ENCODE measurements at places on chromosomes 4 and X.

DNA sequence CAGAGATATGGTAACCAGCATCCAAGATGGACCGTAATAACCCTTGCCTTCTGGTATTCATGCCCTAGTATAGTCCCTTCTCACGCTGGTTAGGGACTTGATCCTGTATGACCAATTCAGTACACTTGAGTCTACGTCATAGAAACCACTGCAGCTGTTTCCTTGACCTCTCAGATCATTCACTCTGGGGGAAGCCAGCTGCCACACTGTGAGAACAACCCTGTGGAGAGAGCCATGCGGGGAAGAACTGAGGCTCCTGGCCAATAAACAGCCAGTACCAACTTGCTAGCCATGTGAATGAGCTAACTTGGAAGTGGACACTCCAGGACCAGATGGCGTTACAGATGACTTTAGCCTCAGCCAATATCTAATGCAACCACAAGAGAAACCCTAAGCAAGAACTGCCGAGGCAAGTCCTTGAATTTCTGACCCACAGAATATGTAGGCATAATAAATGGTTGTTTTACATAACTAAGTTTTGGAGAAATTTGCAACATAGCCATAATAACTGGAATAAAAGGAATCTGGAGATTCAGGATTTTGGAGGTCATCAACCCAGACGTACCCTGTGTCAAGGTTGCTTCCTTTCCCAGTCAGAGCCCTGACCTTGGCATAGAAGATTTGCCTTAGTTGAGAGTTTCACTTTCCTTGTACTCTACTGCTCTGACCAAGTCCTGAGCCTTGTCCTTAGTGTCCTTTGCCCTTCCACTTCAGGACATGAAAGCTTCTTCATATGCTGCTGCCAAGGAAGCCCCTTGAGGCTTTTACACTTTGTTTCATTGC lies 87.3 kb upstream of the ZNF81 start:
- peak; percentile 22 for DNase-seq

DNA sequence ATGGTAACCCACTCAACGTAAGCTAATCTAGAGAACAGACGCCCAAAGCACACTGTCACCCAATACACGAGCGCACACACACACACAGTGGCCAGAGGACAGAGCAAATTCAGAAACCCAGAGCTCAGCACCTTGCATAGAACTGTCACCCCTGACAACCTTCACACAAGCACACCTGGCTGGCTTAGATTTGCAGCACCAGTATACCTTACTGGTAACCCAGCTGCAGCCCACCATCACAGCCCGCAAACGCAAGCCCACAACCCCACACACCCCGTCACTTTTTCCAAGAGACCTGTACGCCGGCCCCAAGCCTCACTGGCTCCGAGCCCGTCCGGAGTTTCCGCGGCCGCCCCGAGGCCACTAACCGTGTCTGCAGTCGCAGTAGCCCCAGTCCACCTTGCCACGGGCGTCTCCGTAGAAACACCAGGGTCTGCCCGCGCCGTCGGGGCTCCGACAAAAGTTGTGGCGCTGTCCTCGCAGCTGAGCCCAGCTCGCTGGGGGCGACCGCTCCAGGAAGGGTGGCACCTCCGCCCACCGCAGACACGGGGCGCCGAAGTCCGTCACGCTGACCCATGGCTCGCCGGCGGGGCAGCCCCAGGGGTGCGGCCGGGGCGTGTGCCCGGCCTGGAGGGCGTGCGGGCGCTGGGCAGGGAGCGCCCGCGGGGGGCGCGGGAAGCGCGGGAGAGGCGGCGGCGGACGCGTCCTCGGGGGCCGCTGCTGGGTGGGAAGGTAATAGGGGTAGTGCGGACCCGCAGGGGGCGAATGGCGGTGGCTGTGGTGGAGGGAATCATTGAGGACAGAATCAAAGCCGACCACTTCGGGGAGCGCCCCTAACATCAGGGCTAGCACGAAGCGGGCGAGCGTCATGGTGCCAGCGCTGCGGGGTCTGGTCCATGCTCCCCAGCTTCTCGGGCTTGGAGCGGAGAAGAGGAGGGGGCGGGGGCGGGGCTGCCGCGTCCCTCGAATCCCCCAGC lies 664 bp downstream of the PRSS12 start:
- DNase-seq: peak; percentile 2

DNA sequence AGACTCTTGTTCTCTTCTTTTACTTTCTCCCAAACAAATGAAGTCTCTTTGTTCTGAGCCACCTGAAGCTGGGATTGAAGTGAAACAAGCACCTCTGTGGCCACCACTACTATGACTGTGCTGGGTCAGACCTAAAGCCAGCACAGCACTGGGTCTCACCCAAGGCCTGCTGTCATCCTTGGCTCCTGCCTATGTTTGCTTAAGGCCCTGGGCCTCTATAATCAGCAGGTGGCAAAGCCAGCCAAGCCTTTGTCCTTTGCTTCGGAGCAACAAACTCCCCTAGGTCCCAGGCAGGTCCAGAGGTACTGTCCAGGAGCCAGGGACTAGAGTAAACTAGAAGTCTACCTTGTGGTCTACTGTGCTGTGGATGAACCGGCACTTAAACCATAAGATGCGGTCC lies 220.6 kb upstream of the ARSJ start:
- DNase-seq: no peak

DNA sequence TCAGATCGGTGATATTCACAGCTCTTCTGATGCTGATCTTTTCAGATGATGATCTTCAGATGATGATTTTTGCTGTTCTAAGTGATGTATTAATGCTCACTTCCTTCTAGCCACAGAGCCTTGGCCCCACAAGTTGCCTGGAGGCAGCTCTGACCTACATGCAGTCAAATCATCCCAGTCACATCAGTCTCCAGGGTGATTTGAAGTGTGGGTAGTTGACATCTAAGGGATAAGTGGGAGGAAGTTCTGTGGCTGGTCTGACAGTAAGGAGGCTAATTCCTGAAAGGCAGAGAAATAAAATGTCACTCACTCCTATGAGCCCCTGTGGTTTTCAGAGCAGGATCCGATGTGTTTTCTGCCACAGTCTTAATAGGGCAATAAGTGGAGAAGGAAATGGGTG lies 79.8 kb upstream of the RPL34 start:
- no peak for DNase-seq

GRCh38 chrX:39609941-39610340 lies 487.8 kb downstream of the BCOR start:
- no peak for DNase-seq

- no peak for DNase-seq
These were observed 22.1 kb downstream of the BEX3 start for GRCh38 chrX:103398421-103398864.

DNA sequence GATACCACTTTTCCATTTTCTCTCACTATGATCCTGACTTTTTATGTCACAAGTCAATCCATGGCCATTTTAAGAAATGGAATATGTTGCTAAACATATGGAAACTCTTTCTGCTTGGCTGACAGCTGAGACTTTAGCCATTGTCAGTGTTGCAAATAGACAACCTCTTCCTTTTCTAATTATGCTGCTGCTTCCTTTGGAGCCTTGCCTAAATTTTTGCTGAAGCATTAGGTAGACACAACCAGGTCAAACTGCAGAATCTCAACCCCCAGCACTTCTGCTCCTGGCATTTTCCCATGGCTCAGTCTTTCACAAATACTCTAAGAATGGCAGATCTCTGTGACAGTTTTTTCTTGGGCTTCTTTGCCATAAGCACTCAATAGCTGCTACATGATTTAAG lies 543.3 kb downstream of the GRID2 start:
- DNase-seq: no peak

GRCh38 chrX:71911731-71912050 lies 1.0 kb downstream of the NHSL2 start:
- DNase-seq: no peak

DNA sequence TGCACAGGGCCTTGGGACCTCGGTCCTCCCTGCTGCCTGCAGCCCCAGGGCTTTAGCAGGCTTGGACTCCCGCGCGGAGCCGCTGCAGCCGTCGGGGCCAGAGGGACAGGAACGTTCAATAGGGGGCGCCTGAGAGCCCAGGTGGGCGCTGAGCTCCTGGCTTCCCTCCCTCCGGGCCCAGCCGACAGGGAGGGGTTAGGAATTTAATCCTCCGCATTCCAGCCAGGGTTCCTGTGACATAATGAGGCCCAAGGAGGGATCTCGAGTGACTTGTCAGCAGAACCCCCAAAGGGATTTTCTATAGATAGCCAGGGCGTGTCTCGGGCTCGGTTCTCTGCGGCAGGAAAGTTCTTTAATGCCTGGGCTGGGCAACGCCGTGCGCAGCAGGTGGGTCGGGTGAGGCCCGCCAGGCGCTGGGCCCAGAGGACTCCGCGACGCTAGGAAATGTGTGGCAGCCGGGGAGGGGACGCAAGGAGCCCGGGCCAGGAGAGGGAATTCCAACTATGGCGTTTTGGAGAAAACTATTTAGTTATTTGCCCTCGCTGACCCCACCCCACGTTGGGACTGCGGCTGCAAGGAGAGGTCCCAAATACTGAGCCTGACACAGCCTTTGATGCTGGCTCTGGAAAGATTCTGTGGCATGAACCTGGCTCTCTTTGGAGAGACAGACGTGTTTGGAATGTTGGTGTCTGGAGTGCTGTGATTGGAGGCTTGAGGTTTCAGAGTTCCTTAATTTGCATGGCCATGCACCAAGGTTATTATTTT lies 285.2 kb upstream of the GATB start:
- DNase-seq: peak; percentile 3

DNA sequence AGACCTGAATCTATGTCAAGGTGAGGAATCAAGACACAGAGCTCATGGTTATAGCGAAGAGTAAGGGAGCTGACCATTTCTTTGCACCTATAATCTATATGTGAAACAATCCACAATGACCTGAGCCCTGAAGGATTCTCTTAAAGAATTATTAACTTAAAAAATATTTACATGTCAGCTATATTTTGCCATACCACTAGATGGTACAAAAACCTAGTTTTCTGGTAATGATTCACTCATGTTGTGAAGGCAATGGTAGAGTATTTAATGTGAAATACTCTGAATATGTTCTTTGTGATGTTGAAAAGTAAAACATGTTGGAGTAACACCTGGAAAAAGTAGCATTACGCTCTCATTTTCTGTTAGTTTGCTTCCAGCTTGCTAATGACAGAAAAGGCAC lies 40.0 kb downstream of the VGLL1 start:
- no peak for DNase-seq

GRCh38 chrX:155086961-155087735 lies 15.8 kb downstream of the BRCC3 start:
- DNase-seq: no peak

DNA sequence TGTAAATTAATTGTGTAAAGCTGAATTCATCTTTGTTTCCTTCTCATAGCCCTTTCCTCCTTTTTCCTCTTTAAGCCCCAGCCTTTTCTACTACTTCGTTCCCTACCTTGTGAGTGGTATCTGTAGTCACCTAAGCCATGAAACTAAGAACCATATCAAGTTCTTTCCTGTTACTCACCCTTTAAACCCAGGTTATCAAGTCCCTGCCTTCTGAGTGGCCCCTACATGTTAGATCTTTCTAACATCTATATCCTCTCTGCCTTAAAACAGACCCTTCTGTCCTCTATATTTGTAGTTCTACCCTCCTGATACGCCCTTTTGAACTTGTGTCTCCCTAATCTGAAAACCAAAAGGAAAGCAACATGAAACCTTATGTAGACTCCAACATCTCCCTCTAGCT lies 7.2 kb downstream of the AP1AR start:
- DNase-seq: no peak

GRCh38 chr4:154004507-154005170 lies 215.8 kb upstream of the SFRP2 start:
- DNase-seq: no peak

DNA sequence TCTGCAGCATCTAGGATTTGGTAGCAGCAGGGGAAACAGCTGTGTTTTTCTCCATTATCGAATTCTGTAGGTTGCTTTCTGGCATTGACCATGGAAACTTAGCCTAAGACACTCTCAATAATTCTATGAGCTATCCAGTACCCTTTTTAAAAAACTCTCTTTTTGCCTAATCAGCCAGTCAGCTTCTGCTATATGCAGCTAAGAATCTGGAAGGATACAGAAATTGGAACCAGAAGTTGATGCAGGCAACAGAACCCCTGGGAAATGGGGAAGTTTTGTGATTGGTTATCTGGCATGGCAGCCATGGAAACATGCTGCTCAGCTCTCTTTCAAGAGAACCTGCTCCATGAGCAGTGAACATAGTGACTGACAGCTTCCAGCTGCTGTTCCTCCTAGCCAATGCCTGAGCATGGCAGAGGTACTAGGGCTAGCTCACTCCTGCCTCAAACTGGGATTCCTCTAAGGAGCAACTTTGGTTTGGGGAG lies 417.6 kb upstream of the MAOA start:
- no peak for DNase-seq

DNA sequence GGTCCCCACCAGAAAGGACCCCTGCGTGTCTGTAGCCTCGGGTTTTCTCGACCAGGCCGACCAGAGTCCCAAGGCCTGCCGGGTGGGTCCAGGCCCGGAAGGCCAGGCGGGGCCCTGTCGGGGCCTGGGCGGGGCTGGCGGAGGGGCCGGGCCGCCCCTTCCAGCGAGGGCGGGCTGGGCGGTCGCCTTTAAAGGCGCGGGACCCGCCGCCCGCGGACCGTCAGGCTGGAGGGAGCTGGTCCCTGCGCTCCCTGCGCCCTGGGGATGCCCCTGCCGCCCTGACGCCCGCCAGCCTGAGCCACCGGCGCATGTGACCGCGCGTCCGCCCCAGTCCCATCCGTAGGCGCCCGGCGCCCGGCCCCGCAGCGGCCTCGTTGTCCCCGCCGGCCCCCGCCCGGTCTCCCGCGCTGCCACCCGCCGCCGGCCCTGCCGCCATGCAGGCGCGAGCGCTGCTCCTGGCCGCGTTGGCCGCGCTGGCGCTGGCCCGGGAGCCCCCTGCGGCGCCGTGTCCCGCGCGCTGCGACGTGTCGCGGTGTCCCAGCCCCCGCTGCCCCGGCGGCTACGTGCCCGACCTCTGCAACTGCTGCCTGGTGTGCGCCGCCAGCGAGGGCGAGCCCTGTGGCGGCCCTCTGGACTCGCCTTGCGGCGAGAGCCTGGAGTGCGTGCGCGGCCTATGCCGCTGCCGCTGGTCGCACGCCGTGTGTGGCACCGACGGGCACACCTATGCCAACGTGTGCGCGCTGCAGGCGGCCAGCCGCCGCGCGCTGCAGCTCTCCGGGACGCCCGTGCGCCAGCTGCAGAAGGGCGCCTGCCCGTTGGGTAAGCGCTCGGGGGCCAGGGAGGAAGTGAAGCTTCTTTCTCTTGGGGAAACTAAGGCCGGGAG lies at the start of gene HTRA3:
Gene HTRA3, plus strand, starts transcription at position 220 of the 883 bp plus-strand sequence. Its CDS starts 215 bp downstream, at position 435.
- DNase-seq: no peak

GRCh38 chr4:187333151-187333550 lies 609.5 kb upstream of the FAT1 start:
- no peak for DNase-seq

- no peak for DNase-seq
These were observed 10.1 kb upstream of the MAGEA8 start for GRCh38 chrX:149870840-149871239.

DNA sequence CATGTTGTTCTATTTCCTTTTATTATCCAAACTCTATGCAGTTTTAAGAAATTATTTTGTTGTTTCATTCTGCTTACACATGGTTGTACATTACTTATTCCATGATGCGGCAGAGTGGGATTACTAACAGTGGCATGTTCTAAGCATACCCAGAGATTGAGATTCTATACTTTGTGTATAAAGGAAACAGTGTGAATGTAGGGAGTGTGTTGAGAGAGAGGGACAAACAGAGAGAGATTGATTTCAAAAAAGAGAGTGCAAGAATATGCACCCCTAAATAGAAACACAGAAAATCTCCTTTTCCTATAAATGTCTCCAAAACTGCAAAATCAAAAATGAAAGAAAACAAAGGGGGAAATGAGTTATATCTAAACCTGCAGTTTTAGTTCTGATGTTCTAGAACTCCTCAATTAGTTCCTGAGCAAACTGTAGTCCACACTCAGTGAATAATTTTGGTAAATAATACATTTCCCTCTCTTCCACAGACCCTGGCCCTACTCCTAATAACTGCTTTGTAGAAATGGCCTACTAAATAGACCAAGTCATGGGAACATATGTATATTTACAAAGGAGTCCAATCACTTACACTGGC lies 31.0 kb downstream of the SLC9B1 start:
- DNase-seq: no peak

Data from NCI-H524 treated with DMSO at 0.1 percent for 48 hours (cell line).